ENCODE measurements at places on chromosomes 12 and 14.

- no peak for DNase-seq
Observed at GRCh38 chr12:130192642-130193345, 30.5 kb downstream of the FZD10 start.

GRCh38 chr14:66413901-66414300, 72.3 kb upstream of the CCDC196 start:
- DNase-seq = no peak

- DNase-seq = peak; percentile 75
Observed at GRCh38 chr12:90940872-90941499, 14.0 kb downstream of the CCER1 start.

- no peak for DNase-seq
Observed at GRCh38 chr12:118274066-118274465, 98.6 kb downstream of the TAOK3 start.

GRCh38 chr12:9406564-9407424, 198.6 kb upstream of the PZP start:
- DNase-seq = no peak

Data from fibroblast of skin of abdomen (primary cell).